ENCODE measurements at places on chromosomes 3 and 15.

DNA sequence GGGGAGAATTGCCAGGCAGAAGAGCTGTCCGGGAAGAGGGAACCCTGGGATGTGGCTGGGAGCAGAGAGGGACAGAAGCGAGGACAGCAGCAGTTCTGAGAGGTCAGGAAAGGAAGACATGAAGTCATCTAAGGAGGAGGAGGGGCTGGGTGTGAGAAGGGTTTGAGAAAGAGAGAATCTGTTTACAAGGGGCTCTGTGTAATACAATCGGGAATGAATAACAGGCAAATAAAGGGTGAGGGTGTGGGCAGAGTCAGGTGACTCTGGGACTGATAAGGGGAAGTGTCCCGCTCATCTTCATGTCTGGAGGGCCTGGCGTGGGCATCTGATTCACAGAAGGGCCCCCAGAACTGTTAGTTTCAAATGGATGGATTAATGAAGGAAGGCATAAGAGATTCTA, 191.3 kb downstream of the XXYLT1 start:
- DNase-seq, result no peak

GRCh38 chr3:46737329-46737731, 19.7 kb upstream of the PRSS50 start:
- no peak for DNase-seq

DNA sequence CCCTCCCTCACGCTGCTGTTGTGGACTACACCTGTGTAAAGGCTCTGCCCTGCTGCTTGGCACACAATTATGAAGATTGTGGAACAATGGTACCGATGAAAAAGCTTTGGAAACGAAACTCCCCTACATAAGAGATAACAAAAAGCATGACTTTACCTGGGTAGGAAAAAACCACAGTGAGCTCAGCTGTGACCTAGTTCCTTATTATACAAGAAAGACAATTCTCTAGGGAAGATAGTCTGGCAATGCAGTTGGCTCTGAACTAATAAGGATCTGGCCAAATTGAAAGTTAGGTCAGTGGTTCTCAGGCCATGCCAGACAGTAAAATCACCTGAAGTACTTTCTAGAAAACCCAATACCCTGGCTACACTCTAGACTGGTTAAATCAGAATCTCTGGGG, 16.1 kb downstream of the CLEC3B start:
- DNase-seq, result no peak

- no peak for DNase-seq
Measured at GRCh38 chr15:63998489-63998888, 47.8 kb downstream of the DAPK2 start.

GRCh38 chr3:70789878-70790277, 477.4 kb upstream of the MDFIC2 start:
- DNase-seq, result no peak
